Fibroblast of skin of right quadriceps (primary cell): ENCODE measurements at places on chromosomes 4 and X.

GRCh38 chr4:184343502-184344177 lies 126.0 kb upstream of the ENPP6 start:
- DNase-seq = peak; percentile 70

DNA sequence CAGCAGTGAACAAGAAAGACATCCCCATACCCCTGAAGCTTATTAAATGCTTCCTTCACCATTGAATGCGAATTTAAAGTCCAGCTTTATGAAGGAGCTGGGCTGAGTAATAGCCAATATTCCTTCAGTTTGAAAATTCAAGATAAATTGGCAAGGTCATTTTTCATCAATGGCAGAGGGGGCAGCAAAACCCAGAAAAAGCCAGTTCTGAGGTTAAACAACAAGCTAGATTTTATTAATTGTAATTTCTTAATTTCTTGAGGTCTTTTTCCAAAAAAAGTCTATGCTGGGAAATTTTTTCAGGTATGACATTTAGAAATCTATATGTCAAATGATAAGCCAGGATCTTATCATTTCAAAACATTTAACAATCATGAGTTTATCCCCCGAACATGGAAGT lies 808.9 kb downstream of the RPA4 start:
- no peak for DNase-seq

DNA sequence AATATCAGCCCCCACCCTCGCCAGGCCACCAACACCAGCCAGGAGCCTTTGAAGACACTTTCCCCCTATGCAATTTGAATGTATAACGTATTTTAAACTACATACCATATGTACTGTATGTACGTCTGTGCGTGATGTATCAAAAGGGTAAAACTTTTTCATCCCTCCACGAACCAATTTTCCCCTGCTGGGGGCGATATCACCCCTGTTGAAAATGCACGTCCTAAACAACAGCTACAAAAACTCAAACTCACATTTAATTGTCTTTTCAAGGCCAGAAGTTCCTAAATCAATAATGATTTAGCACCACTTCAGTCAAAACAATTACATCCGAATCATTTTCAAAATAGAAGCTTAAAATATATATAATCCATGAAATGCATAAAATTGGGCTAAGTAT lies 1.4 kb downstream of the VEGFD start:
- no peak for DNase-seq

DNA sequence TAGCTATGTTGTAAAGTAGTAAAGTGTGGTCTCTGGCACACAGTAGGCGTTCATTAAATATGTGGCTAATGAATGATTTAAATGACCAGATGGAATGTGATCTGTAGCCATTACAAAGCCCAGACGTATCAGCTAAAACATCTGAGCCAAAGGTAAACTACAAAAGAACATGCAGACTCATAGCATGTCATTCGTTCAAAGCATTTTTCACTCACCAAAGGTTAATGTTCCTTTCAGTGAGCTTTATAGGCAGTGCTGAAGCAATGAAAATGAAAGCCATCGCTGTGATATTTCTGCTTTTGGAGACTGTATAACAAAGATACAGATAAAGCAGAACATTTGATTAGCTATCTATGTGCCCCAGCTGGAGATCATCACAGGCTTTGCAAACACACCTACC lies 50.5 kb downstream of the F9 start:
- no peak for DNase-seq

- DNase-seq = peak; percentile 40
These were observed 36.3 kb downstream of the C4orf51 start for GRCh38 chr4:145716200-145716599.

DNA sequence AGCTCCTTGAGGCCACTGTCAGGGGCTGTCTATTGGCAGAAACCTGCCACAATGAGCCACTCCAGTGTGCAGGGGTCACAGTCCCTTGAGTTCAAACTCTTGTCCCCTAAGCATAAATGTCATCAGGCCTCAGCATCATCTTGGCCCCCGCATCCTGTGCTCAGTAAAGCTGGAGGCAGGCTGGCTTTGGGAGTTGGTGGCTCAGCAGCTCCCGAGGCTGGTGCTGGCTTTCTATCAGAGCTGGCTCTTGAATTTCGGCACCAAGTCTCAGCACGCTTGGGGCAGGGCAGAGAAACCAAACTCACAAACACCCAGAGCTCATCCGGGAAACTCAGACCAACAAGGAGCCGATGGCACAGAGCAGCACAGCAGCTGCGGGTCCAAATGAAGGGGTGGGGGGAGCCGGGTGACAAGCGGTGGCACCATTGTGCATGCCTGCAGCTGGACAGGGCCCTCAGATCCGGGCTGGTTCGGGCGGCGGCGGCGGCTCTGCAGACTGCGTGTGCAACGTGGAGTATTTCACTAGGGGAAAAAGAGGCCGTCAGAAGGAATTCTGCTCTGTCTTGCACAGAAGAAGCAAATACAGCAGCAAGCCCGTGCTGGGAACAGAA lies 75.5 kb downstream of the MTMR1 start:
- DNase-seq = no peak

GRCh38 chr4:103907414-103907813 lies 187.6 kb upstream of the TACR3 start:
- DNase-seq = no peak

- DNase-seq = no peak
These were observed 10.3 kb upstream of the AKAP17A start for GRCh38 chrX:1581132-1581531.

- DNase-seq = no peak
These were observed 245.5 kb downstream of the BANK1 start for GRCh38 chr4:102036016-102036415.
